Mammary microvascular endothelial cell (primary cell): ENCODE measurements at places on chromosomes 1 and 21. TPM values are rescaled to one million over a fixed set of nuclear protein-coding genes. Genes with fewer than 3 reads are reported as not detected.

Gene TSPEAR
- 0.10 TPM in 1 of 2 replicates, not detected in the other for total RNA-seq

Gene FMO3
- not detected in 2 replicates for total RNA-seq

Gene MATN1
- total RNA-seq, result not detected in 2 replicates

Gene IBA57
- 2.3 and 3.4 TPM in 2 replicates for total RNA-seq

Gene DNAJC28
- total RNA-seq, result 0.64 and 2.8 TPM in 2 replicates

Gene PKP1
- 0.15 TPM in 1 of 2 replicates, not detected in the other for total RNA-seq

Gene KCNH1
- not detected in 2 replicates for total RNA-seq

Gene FAM72B
- 3.9 and 4.8 TPM in 2 replicates for total RNA-seq

Gene CHIA
- not detected in 2 replicates for total RNA-seq

Gene MX2
- total RNA-seq, result 16.9 and 22.6 TPM in 2 replicates

Gene CA14
- total RNA-seq, result not detected in 2 replicates

Gene ADGRL2
- total RNA-seq, result 48.6 and 57.7 TPM in 2 replicates

Gene LIPI
- total RNA-seq, result not detected in 2 replicates

Gene BMP8B
- total RNA-seq, result not detected in 2 replicates

Gene LCE1F
- total RNA-seq, result not detected in 2 replicates

Gene LCE1A
- not detected in 2 replicates for total RNA-seq

Gene TTC34
- total RNA-seq, result 0.05 and 0.13 TPM in 2 replicates

Gene HFM1
- total RNA-seq, result 0.20 and 1.9 TPM in 2 replicates

Gene PLA2G2F
- not detected in 2 replicates for total RNA-seq

Gene IL19
- total RNA-seq, result not detected in 2 replicates

Gene KRTAP7-1
- not detected in 2 replicates for total RNA-seq

Gene MRPL55
- 79.3 and 123 TPM in 2 replicates for total RNA-seq

Gene PRKAA2
- 0.10 and 0.27 TPM in 2 replicates for total RNA-seq

Gene ERICH3
- total RNA-seq, result not detected in 2 replicates

Gene CGN
- total RNA-seq, result 0.13 and 1.5 TPM in 2 replicates

Gene GUCA2B
- not detected in 2 replicates for total RNA-seq

Gene TDRD5
- under 0.01 and 0.05 TPM in 2 replicates for total RNA-seq

Gene SFN
- 0.20 and 0.80 TPM in 2 replicates for total RNA-seq

Gene IL23R
- total RNA-seq, result not detected in 2 replicates

Gene NVL
- 20.3 and 22.8 TPM in 2 replicates for total RNA-seq

Gene CATSPERE
- total RNA-seq, result 0.05 and 0.13 TPM in 2 replicates

Gene SLC45A1
- 0.15 and 0.80 TPM in 2 replicates for total RNA-seq

Gene ITLN1
- not detected in 2 replicates for total RNA-seq

Gene SDC3
- 11.9 and 15.7 TPM in 2 replicates for total RNA-seq

Gene LRRC3
- total RNA-seq, result 3.5 and 5.5 TPM in 2 replicates

Gene HSD3B2
- total RNA-seq, result not detected in 2 replicates

Gene CYP4Z1
- not detected in 2 replicates for total RNA-seq
